Thymus (tissue), 14 donors: ENCODE measurements at places on chromosomes 2 and 18. TPM values are rescaled to one million over a fixed set of nuclear protein-coding genes. Genes with fewer than 3 reads are reported as not detected.
A peak's percentile ranks its signal among the peaks of the same experiment; 100 is the strongest.

Gene MARCO
- 4.2 TPM for total RNA-seq

Gene FAM161A
- total RNA-seq = 2.2 TPM

DNA sequence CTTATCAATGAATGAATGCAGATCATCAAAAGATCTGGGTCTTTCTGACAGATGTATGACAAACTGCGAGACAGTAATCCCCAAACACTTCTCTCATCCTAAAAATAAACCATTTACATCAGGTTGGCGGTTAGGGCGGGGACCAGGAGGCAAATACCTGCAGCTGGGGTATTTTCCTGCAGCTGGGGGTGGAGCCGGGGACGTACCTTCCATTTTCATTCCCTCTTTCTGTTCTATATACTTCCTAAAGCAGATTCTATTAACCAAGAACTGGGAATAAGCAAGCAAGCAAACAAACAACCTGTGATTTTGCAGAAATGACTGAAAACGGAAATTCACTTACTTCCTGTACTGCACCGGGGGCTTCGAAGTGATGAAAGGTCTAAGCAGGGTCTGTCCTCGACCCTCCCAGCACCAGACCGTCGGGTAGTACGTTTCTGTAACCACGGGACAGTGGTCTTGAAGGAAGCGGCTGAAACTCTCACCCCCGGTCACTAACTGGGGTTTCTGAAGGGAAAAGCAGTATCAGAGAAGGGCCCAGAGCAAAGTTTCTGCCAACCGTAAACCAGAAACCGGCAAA lies 1.2 kb downstream of the ABHD3 start:
- H3K4me1 ChIP-seq = peaks cover 8% of the 10 kb centered on the region
- H3K27ac ChIP-seq = peak overlapping the region; percentile 95
- DNase-seq = peak; percentile 33
- peaks cover 3% of the 10 kb centered on the region for H3K36me3 ChIP-seq
- H3K4me3 ChIP-seq = peak overlapping the region; percentile 89

- no peak overlapping the region for H3K4me3 ChIP-seq
- peaks cover 23% of the 10 kb centered on the region for H3K4me1 ChIP-seq
- DNase-seq = no peak
- H3K27ac ChIP-seq = no peak overlapping the region
Measured at GRCh38 chr2:45647986-45648520, 3.4 kb upstream of the PRKCE start.

DNA sequence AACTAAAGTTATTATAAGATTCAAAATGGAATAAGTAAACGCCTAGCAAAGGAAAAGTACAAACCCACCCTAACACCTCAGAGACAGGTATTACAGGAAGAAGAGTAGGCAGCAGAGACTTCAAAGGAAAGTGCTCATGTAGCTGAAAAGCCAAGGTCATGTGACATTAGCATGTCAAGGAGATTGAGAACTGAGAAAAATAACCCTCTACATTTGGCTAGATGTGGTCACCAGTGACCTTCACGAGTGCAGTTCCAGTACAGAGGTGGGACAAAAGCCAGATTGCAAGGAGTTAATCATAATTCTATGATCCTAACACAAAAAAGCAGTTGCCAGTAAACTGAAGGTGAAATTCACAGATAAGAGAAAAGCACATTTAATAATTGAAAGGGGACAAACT lies 252.7 kb downstream of the ZEB2 start:
- no peaks in the 10 kb centered on the region for H3K27me3 ChIP-seq
- no peaks in the 10 kb centered on the region for H3K4me1 ChIP-seq
- no peaks in the 10 kb centered on the region for H3K36me3 ChIP-seq

DNA sequence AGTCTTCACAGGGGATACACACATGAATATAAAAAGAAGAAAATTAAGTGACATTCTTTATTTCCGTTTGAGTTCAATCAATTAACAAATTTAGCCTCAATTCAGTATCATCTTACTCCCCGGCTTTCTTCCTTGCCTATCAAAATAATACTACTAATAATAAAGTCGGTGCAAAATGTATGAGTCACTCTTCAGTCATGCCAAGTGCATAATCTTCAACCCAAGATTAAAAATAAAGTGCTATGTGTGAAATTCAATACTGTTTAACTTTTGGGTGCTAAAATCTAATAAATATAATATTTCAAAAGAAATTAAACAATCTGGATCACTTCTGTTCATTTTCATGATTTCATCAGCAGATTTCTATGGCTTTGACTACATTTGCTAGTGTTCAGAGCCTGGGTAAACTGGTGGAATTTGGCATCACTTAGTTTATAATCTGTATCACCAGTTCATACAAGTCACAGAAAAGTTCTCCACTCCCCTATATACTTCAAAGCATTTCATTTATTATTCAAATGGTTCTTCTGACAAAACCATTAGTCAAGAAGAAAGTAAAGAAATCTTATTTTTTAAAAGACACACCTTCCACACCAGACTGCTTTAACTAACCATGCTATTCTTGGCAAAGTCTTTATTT lies 183.6 kb downstream of the THADA start:
- DNase-seq = no peak
- H3K27me3 ChIP-seq = no peaks in the 10 kb centered on the region
- H3K4me1 ChIP-seq = peaks cover 5% of the 10 kb centered on the region
- no peak overlapping the region for H3K27ac ChIP-seq
- H3K4me3 ChIP-seq = no peak overlapping the region

DNA sequence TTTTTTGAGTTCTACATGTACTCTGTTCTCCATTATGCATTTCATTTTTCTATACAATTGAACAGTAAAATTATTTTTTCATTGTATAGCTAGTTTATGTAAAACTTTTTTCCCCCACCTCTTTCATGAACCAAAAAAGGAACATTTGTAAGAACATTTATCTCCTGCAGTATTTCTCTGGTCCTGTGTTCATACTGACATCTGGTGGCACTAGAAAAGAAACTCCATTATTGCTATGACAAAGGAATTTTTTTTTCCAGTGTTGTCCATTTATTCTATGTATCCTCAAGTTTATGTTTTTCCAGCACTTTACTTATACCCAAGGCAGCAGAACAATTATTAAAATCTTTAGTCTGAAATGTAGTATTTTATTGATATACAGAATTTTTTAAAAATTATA lies 27.4 kb upstream of the CHAC2 start:
- no peak overlapping the region for H3K4me3 ChIP-seq
- peaks cover 7% of the 10 kb centered on the region for H3K36me3 ChIP-seq
- H3K27ac ChIP-seq = no peak overlapping the region
- no peaks in the 10 kb centered on the region for H3K27me3 ChIP-seq
- H3K4me1 ChIP-seq = no peaks in the 10 kb centered on the region
- no peak for DNase-seq

DNA sequence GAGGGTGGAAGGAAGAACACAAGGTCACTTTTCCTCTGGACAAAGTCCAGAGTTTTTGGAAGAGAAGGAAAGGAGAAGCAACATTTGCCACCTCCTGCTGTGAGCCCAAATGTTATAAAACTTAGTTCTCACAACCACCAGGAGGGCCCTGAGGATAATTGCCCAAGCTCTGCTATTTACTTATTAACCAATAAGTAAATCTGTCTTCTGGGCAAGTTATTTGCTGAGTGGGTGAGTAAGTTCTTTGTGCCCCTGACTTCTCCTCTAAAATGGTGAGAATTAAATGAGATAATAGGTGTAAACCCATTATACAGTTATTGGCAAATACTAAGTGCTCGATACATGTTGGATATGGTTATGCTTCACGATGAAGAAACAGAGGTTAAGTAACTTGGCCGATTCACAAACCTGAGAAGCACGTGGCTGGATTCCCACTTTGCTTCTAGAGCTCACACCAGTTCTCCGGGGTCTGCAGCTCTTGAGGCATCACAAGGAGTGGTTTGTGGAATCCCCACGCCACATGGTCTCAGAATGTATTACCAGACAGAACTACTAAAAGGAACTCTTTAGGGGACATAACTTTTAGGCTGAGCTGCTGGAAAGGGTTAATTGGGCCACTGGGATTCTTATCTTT lies 164.1 kb downstream of the MYCN start:
- no peak for DNase-seq
- H3K27ac ChIP-seq = no peak overlapping the region
- no peaks in the 10 kb centered on the region for H3K4me1 ChIP-seq
- no peak overlapping the region for H3K4me3 ChIP-seq

GRCh38 chr2:97845818-97846217 lies 132.4 kb downstream of the ZAP70 start:
- H3K4me3 ChIP-seq = no peak overlapping the region
- H3K36me3 ChIP-seq = peaks cover 2% of the 10 kb centered on the region
- H3K4me1 ChIP-seq = no peaks in the 10 kb centered on the region
- H3K27me3 ChIP-seq = no peaks in the 10 kb centered on the region

DNA sequence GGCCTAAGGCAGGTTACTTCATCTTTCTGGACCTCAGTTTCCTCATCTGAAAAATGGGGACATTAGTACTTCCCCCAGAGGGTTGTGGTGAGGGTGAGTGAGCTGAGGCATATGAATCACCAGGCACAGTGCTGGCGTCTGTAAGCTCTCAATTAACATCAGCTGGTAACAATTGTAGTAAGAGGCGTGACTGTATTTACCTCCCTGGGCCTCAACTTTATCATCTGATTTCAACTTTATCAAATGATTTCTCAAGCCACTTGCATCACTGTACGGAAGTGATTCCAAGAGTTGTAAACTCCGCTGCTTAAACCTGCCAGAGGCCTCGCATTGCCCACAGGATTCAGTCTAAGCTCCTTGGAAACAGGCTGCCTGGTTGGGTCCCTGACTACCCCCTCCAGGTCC lies 53.6 kb upstream of the PKDCC start:
- no peak overlapping the region for H3K4me3 ChIP-seq
- H3K4me1 ChIP-seq = no peaks in the 10 kb centered on the region
- no peaks in the 10 kb centered on the region for H3K36me3 ChIP-seq
- no peak overlapping the region for H3K27ac ChIP-seq
- no peak for DNase-seq

DNA sequence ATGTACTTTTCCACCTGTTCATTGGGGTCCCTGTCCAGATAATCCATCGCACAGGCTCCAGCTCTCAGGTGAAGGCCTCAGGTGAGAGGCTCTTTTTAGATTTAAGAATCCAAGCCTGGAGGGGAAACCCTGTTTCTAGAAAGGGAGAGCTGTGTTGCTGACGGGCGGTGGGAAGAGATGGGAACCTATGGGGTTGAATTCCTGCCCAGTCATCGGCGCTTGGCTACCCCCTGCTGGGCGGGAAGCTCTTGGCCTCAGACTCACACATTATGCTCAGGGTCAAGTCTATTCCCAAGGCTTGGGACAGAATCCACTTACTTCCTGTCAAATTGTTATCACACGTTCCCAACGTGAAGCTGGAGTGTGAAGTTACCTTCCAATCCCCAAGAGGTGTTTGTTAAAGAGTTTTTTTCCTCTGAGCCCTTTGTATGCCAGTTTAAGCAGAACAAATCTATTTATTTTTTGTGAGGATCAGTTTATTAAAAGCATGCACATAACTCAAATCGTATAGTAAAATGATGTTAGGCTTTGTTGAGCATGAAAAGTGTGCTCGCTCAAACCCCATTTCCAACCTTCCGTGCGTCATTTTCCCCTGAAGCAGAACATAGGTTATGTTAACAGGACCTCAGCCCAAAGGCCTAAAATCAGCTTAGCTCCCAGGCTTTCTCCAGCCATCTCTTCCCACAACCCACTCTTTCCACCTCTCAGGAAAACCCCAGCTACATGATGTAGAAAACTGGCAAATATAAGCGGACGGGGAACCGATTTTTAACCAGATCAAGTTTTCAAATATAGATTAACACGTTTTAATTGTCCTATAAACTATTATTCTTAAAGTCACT lies 181.7 kb upstream of the ETAA1 start:
- no peak overlapping the region for H3K27ac ChIP-seq
- no peak overlapping the region for H3K4me3 ChIP-seq
- no peaks in the 10 kb centered on the region for H3K27me3 ChIP-seq
- DNase-seq = peak; percentile 9
- H3K36me3 ChIP-seq = no peaks in the 10 kb centered on the region
- no peaks in the 10 kb centered on the region for H3K4me1 ChIP-seq

DNA sequence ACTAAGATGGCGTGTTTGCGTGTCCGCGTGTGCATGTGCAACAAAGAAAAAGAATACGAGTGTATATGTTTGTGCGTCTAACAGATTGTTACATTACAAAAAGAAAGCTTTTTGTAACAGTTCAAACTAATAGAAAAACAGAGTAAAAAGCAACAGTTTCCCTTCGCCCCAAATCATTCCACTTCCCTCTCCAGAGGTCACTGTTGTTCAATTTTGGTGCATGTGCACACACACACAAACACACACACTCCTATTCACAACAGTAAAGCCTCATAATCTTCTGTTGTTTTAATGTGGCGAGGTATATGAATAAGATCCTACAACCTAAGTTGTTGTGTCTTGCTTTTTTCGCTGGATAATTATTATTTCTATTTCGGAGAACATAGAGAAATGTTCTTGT lies 357.3 kb upstream of the SLC8A1 start:
- no peaks in the 10 kb centered on the region for H3K4me1 ChIP-seq
- no peaks in the 10 kb centered on the region for H3K27me3 ChIP-seq
- no peak overlapping the region for H3K27ac ChIP-seq
- no peak overlapping the region for H3K4me3 ChIP-seq
- H3K36me3 ChIP-seq = no peaks in the 10 kb centered on the region

- H3K4me1 ChIP-seq = peaks cover 8% of the 10 kb centered on the region
- H3K27ac ChIP-seq = no peak overlapping the region
- H3K4me3 ChIP-seq = no peak overlapping the region
- H3K36me3 ChIP-seq = no peaks in the 10 kb centered on the region
Measured at GRCh38 chr18:45821026-45821425, 4.4 kb upstream of the SIGLEC15 start.

DNA sequence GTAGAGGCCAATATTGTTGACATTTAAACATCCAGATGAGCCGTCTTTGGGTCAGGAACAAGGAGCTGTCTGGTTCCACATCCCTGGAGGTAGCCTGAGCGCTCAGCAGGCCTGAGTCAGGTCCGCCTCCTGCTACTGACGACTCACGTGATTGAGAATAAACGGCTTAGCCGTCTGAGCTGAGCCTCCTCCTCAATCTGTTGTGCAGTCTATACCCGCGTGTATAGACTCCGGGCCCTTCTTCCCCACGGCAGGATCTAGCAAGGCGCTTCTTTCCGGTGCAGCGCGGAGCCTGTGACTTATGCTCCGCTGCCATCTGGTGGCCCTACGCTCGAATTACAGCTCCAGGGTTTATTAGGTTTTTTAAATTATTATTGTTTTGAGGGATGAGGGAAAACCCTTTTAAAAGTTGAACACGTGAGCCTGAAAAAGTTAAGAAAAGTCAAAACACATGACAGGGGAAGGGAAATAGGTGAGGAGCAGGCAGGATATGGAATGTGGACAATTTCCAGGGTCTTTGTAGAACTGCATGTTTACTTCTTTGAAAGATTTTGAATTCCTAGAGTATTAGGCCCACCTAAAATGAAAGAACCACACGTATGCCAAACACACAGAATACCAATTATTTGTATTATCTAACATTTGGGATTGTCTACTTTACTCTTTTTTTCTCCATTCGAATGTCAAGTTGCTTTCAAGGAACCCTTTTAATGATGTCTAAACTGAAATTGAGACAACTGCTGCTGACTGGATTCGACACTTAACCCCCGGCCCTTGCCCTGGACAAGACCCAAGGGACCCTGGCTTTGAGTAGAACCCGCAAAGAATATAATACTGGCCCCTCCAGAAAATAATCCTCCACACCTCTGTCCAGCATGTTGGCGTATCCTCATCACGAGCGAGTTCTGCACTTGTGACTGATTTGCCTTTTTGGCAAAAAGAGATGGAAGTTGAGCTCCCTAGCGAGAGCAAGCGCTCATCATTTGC lies 112.4 kb upstream of the ZNF236 start:
- H3K27ac ChIP-seq = no peak overlapping the region
- H3K27me3 ChIP-seq = no peaks in the 10 kb centered on the region
- DNase-seq = peak; percentile 41
- H3K4me1 ChIP-seq = no peaks in the 10 kb centered on the region
- no peak overlapping the region for H3K4me3 ChIP-seq

- H3K4me1 ChIP-seq = no peaks in the 10 kb centered on the region
- no peaks in the 10 kb centered on the region for H3K36me3 ChIP-seq
- DNase-seq = no peak
- no peak overlapping the region for H3K4me3 ChIP-seq
Measured at GRCh38 chr2:148508878-148509287, 135.7 kb upstream of the EPC2 start.
